Trophoblast cell (in vitro differentiated cells and primary cell): ENCODE measurements at places on chromosomes 5 and 9.

DNA sequence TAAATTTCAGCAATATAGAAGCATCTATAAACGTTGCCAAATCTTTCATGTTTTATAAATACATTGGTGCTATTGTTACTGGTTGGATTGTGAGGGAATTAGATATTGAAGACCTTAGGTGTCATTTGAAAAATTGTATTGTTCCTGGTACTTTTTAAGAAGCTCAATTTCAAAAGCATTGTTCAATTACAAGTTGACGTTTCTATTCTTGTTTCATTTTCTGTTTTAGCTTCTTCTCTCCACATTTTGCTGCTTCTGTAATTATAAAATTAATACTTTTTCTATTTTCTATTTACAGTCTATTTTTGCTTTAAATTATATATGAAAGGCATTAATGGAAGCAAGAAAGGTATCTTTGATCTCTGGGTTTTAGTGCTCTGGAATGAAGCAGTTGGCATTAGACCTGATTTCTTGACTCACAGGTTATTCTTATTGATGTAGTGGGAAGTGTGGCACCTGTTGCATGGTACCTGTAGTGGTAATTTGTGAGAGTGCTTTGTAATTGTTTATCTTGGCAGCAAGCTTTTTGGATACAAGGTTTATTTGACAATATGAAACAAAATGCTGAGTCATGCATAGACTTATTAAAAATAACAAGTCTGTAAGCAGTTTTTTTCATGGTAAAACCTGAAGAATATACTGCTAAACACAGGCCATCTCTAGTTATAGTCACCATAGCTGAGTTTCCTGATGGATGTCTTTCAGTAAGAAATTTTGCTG is 13.2 kb downstream of the MACIR start:
- peaks cover 22% of the 10 kb centered on the region for H3K36me3 ChIP-seq
- no peak for DNase-seq
- H3K4me3 ChIP-seq = no peak overlapping the region
- no peak overlapping the region for H3K27ac ChIP-seq

DNA sequence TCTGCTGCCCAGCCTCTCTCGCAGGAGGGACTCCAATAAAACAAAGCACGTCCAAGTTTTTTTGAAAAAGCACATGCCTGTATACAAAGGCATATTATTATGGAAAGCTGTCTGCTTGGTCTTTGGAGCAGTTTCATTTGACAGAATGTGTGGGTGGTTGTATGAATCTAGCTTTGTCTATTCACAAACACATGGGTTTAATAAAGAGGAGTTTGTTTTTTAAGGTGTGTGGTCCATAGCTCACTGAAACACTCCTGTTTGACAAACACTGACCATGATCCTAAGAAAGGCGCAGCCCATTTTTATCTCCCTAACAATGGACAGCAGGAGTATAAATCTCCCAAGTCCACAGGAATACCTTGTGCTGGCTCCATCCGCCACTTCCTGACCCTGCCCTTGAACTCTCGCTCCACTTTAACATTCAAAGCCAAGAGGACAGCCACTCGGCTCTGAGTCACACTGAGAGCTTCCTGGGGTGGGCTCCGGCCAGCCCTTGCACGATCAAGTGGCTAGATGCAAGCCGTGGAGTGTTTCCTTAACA is 371.9 kb downstream of the EBF1 start:
- no peaks in the 10 kb centered on the region for H3K4me1 ChIP-seq
- no peak overlapping the region for H3K4me3 ChIP-seq
- H3K27me3 ChIP-seq = no peaks in the 10 kb centered on the region

DNA sequence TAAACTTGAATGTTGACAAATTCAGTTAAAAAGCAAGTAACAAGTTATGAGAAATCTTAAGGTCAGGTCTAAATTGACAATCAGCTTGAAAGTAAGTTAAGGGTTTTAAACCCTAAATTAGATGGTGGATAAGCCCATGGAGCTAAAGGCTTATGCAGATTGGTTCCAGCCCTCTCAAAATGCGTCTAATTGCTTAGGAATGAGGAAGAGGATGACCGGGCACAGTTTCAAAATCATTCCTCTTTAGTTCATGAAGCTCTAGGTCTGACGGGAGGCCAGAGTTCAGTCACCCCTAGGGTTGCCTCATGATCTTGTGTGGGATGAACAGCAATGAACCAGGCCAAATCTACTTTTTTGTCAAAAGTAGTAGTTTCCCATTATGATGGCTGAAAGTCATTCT is 75.4 kb downstream of the SLC38A9 start:
- no peaks in the 10 kb centered on the region for H3K27me3 ChIP-seq
- H3K4me3 ChIP-seq = no peak overlapping the region
- H3K36me3 ChIP-seq = no peaks in the 10 kb centered on the region
- no peaks in the 10 kb centered on the region for H3K4me1 ChIP-seq
- H3K27ac ChIP-seq = peak overlapping the region; percentile 86

GRCh38 chr9:130626249-130626996 is 38.0 kb upstream of the PRDM12 start:
- H3K36me3 ChIP-seq = peaks cover 67% of the 10 kb centered on the region
- no peaks in the 10 kb centered on the region for H3K4me1 ChIP-seq
- DNase-seq = no peak
- H3K4me3 ChIP-seq = no peak overlapping the region

DNA sequence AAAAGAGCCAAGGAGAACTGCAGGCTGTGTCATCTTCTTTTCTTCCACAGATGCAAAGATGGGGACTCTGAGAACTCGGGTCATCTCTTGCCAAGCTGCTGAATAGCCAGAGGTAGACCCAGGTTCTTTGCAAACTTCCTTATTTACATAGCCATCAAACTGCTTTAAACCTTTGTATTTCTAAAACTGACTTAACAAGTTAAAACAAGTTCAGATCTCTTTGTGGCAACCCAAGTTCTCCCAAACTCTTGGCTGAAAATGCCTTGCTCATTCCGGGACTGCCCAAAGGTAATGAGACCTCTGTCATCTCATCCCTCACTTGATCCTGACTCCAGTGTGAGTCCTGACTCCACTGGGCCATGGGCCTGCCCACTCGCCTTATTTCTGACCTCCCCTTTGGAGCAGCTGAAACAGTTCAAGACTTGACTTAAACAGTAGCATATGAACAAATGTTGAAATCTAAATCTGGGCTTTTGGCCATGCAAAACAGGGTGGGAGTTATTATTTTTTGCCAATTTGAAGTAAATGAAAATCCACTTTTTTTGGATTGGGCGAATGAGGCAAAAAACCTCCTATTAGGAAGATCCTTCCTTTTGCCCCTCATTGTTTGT is 50.6 kb downstream of the FBXL7 start:
- no peaks in the 10 kb centered on the region for H3K27me3 ChIP-seq
- no peaks in the 10 kb centered on the region for H3K36me3 ChIP-seq
- no peaks in the 10 kb centered on the region for H3K4me1 ChIP-seq
- no peak overlapping the region for H3K4me3 ChIP-seq
- H3K27ac ChIP-seq = no peak overlapping the region

DNA sequence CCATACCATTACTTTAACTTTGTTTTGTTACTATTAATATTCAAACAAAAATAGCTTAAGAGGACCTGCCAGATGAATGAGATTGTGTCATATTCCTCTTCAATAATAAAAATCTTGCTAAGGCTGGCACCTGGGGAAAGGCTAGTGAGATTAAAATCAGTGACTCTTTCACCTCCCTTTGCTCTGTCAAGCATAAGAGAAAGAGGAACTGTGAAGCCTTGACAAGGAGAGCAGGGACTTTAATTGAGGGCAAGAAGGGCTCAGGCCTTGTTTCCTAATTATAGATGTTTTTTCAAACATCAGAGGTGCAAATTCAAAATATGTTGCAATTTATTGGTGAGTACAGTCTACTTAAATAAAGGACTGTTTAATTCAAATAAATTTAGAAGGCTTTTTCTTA is 91.7 kb downstream of the SPATA31D1 start:
- H3K36me3 ChIP-seq = no peaks in the 10 kb centered on the region
- no peaks in the 10 kb centered on the region for H3K27me3 ChIP-seq
- H3K4me1 ChIP-seq = no peaks in the 10 kb centered on the region

GRCh38 chr5:64612344-64612961 is 77.8 kb upstream of the SHISAL2B start:
- H3K27me3 ChIP-seq = no peaks in the 10 kb centered on the region

DNA sequence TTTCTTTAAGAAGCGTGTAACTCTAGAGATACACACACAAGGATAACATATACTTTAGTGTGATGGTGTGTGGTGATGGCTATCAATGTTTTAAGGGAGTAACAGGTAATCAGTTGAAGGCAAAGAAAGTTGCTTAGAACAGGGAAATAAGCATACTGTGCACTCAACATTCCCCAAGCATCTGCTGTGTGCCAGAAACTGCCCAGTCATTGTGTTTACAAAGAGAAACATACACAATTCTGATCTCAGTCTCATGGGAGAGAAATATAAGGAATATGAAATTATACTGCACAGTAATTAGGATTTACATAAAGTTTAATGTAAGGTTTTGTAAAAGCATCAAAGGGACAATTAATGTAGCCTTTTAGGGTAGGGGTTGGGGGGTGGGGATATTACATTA is 224.1 kb upstream of the TYRP1 start:
- no peaks in the 10 kb centered on the region for H3K4me1 ChIP-seq
- no peak overlapping the region for H3K4me3 ChIP-seq
- no peaks in the 10 kb centered on the region for H3K27me3 ChIP-seq
- no peak overlapping the region for H3K27ac ChIP-seq

GRCh38 chr9:81637276-81637675 is 52.1 kb downstream of the TLE1 start:
- no peak overlapping the region for H3K27ac ChIP-seq
- H3K27me3 ChIP-seq = no peaks in the 10 kb centered on the region
- peaks cover 9% of the 10 kb centered on the region for H3K36me3 ChIP-seq
- no peak overlapping the region for H3K4me3 ChIP-seq
- H3K4me1 ChIP-seq = peaks cover 5% of the 10 kb centered on the region
- DNase-seq = no peak

DNA sequence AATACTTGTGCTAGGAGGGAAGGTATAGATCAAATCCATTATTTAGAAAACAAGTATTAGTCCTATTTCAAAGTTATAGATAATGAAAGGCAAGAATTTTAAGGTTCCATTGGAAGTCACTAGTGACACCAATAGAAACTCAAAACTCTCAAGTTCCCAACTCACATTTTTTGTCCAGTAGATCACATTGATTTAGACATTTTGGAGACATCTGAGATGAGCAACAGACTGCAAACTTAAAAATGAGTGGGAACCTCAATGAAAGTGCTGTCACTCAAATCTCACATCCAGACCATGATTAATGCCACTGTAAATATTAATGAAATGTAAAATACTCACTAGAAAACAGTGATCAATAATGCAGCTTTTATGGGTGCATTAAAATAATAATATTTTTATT is 405.0 kb downstream of the ENC1 start:
- DNase-seq = no peak
- no peak overlapping the region for H3K4me3 ChIP-seq
- no peaks in the 10 kb centered on the region for H3K27me3 ChIP-seq
- H3K36me3 ChIP-seq = no peaks in the 10 kb centered on the region
- no peak overlapping the region for H3K27ac ChIP-seq

GRCh38 chr9:122988920-122989621 is 44.4 kb upstream of the GPR21 start:
- H3K27me3 ChIP-seq = no peaks in the 10 kb centered on the region
- H3K4me3 ChIP-seq = no peak overlapping the region
- no peak overlapping the region for H3K27ac ChIP-seq
- H3K36me3 ChIP-seq = peaks cover 19% of the 10 kb centered on the region
- H3K4me1 ChIP-seq = no peaks in the 10 kb centered on the region
- DNase-seq = no peak

DNA sequence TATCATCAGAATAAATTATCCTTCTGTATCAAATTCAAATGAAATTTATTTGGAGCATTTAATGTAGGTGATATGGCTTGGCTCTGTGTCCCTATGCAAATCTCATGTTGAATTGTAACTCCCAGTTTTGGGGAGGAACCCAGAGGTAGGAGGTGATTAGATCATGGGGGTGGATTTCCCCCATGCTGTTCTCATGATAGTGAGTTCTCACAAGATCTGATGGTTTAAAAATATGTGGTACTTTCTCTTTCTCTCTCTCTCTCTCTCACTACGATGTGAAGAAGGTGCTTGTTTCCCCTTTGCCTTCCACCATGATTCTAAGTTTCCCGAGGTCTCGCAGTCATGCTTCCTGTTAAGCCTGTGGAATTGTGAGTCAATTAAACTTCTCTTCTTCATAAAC is 678.4 kb upstream of the RGMB start:
- no peak for DNase-seq
- no peaks in the 10 kb centered on the region for H3K27me3 ChIP-seq
- H3K4me1 ChIP-seq = no peaks in the 10 kb centered on the region
- H3K4me3 ChIP-seq = no peak overlapping the region

DNA sequence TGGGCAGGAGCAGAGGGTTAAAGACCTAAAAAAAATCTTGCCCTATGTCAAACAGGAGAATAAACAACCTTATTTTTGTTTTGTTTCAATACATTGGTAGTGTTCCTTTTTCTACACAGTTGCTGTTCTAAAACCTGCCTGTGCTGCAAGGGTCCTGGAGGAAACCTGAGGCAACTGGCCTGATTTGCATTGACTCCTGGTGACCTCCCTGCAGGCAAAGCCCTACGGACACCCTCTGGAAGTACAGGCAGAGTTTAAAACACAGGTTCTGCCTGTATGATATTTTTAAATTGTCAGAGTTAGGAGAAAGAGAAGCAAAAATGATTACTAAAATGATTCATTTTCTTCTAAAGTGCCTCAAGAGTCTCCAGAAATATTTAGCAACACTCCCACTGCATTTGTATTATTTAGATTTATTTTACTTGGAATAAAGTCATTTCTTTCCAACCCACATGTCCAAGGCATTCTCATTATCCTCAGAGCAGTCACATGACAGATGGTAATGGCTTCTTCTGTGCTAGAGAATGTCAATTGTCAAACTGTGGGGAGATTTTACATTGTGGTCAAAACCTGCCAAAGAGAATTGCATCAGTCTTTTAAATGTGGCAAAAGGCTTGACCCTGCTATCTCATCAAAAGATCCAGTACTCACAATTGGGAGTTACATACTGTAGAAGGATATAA is 559.6 kb downstream of the CETN3 start:
- H3K36me3 ChIP-seq = no peaks in the 10 kb centered on the region
- H3K4me1 ChIP-seq = peaks cover 7% of the 10 kb centered on the region
- H3K27me3 ChIP-seq = no peaks in the 10 kb centered on the region
- H3K27ac ChIP-seq = no peak overlapping the region

- no peak for DNase-seq
- no peaks in the 10 kb centered on the region for H3K27me3 ChIP-seq
- no peaks in the 10 kb centered on the region for H3K36me3 ChIP-seq
- H3K4me1 ChIP-seq = peaks cover 3% of the 10 kb centered on the region
- H3K27ac ChIP-seq = no peak overlapping the region
Measured at GRCh38 chr5:168599826-168600225, 20.7 kb upstream of the PANK3 start.

- no peak overlapping the region for H3K27ac ChIP-seq
- no peak for DNase-seq
- no peak overlapping the region for H3K4me3 ChIP-seq
- H3K27me3 ChIP-seq = no peaks in the 10 kb centered on the region
- no peaks in the 10 kb centered on the region for H3K4me1 ChIP-seq
Measured at GRCh38 chr5:91343916-91344315, 39.2 kb downstream of the ARRDC3 start.

DNA sequence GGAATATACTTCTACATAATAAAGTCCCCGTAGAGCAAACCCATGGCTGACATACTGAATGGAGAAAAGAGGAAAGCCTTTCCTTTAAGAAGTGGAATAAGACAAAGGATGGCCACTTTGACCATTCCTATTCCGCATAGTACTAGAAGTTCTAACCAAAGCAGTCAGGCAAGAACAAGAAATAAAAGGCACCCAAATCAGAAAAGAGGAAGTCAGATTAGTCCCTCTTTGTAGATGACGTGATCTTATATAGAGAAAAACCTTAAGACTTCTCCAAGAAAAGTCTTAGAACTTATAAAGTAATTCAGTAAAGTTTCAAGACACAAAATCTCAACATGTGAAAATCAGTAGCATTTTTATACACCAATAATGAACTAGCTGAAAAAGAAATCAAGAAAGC is 133.9 kb downstream of the GIN1 start:
- H3K4me1 ChIP-seq = no peaks in the 10 kb centered on the region
- H3K4me3 ChIP-seq = no peak overlapping the region
- no peaks in the 10 kb centered on the region for H3K27me3 ChIP-seq
- DNase-seq = no peak
- peaks cover 4% of the 10 kb centered on the region for H3K36me3 ChIP-seq
